ENCODE measurements at places on chromosomes 2 and 18. TPM values are rescaled to one million over a fixed set of nuclear protein-coding genes. Genes with fewer than 3 reads are reported as not detected.

REG1B gene
- not detected for total RNA-seq

PRKRA gene
- 75.2 TPM for total RNA-seq

MRPL30 gene
- total RNA-seq: 41.8 TPM

AGXT gene
- total RNA-seq: not detected

PROM2 gene
- total RNA-seq: 0.39 TPM

DCDC2C gene
- total RNA-seq: not detected

C2orf80 gene
- not detected for total RNA-seq

PROKR1 gene
- not detected for total RNA-seq

CD8A gene
- total RNA-seq: 222 TPM

PXDN gene
- 0.25 TPM for total RNA-seq

IL1R1 gene
- 14.3 TPM for total RNA-seq
